ENCODE measurements at places on chromosomes 16 and 17. TPM values are rescaled to one million over a fixed set of nuclear protein-coding genes. Genes with fewer than 3 reads are reported as not detected.

NPW gene
- total RNA-seq: 0.91 TPM

NEUROD2 gene
- 6.3 TPM for total RNA-seq

TRIM16 gene
- total RNA-seq: 15.9 TPM

KRTAP9-1 gene
- not detected for total RNA-seq

SPEM2 gene
- total RNA-seq: not detected

DNAAF8 gene
- 0.59 TPM for total RNA-seq

CDH8 gene
- total RNA-seq: 5.5 TPM

CIITA gene
- 0.69 TPM for total RNA-seq

DNA sequence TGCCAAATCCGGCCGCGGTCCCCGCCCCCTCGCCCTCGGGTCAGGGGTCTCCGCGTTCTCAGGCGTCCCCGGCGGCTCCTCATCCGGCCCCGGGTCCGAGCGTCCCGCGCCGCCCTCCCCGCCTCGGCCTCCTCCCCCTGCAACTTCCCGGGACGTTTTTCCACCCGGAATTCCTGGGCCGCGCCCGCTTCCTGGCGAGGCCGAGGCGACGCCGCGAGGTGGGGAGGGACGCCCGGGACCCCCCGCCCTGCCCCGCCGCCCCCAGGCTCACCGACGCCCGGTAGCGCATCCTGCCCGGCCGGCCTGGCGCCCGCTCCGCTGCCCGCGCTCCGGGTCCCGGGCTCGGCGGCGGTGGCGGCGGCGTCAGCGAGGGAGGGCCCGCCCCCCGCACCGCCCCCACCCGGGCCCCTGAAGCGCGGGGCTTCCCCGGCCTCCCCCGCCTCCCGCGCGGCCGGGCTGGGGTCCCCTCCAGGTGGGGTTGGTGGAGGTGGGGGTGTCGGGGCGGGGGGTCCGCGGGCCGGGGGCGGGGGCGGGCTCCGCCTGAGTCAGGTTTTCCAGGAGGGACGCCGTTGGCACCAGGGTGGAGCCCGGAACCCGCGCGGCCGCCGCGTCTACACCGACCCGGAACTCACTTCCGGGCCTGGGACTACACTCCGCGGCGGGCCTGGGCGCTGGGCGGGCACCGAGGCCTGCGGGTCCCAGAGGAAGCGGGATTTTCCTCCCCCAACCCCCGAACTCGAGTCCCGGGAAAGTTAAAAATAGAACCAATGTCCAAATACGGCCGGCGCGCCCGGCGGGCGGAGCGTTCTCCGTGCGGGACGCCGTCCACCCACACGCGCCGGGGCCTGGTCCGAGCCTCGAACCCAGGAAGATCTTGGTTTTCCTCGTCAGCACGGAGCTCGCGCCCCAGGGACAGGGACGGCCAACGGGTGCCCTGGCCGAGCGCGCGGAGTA, 6.8 kb downstream of the MYO1C start:
- peak; percentile 57 for DNase-seq

GRCh38 chr16:28183484-28183883, 28.3 kb downstream of the XPO6 start:
- DNase-seq: no peak

DNA sequence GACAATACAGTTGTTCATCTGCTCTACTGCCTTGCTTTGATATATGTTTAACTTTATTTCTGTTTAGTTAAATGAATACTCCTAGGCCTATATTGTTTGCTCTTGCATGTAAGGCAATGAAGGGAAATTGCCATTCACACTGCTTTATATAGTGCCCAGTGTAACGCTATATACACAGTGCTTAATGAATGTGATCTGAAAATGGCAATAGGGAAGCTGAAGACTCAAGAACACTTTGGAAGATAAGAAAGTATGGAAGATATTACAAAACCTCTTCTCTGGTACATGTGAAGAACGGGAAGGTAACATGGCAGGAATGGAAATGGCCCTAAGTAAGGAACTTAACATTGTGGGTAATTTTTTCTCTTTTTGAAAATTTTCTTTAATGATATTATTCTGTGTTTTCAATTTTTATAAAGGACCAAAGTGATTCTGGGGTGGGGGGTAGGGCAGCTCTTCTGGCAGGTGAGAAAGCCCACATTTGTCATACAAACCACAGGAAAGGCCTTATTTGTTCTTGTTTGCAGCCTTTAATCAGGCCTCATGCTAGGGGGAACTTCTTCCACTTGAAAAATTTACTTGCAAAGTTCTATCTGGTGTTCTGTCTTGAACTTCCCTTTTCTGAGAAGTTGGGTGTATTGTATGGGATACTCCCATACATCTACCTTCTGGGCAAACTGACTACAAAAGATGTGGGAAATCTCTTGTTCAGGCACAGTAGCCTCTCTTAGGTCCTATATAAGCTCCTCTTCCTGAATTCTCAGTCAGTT, 100.8 kb upstream of the CORO6 start:
- no peak for DNase-seq

- no peak for DNase-seq
These were observed 9.6 kb downstream of the ZNF750 start for GRCh38 chr17:82830249-82830661.

GRCh38 chr16:86455116-86455515, 55.2 kb upstream of the FOXF1 start:
- DNase-seq: no peak

- DNase-seq: no peak
These were observed 54.9 kb upstream of the WSB1 start for GRCh38 chr17:27239046-27239445.

DNA sequence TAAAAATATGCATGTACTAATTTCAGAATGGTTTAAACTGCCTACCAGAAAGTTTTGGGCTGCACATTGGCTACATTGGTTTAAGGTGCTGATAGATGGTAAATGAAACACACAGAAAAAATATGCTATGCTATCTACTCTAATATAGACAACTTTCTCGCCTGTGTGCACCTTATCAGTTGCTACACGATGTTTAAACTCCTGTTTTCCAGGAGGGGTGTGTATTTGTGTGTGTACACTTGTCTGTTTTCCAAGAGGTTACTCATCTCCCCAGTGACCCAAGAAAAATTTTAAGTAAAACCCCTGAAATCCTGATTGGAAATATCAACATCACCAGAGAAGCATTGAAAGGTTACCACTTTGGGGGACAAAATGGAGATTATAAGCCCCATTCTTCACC, 21.6 kb upstream of the PSMC5 start:
- no peak for DNase-seq

DNA sequence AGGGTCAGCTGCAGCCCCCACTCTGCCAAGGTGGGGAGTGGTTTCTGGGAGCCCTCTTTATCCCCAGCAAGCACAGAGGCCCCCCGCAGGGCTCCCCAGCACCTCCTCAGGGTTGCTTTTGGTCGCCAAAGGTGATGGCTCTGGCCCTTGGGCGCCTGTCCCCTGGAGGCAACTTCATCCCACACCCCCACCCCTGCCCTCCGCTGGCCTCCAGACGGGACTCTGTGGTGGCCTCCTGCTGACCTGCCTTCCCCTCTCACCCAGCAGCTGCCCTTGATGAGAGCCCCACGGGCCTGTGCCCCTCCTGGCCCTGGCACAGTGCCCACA, 7.8 kb upstream of the RHOT2 start:
- no peak for DNase-seq

GRCh38 chr16:11539641-11540050, 47.1 kb downstream of the LITAF start:
- DNase-seq: no peak

DNA sequence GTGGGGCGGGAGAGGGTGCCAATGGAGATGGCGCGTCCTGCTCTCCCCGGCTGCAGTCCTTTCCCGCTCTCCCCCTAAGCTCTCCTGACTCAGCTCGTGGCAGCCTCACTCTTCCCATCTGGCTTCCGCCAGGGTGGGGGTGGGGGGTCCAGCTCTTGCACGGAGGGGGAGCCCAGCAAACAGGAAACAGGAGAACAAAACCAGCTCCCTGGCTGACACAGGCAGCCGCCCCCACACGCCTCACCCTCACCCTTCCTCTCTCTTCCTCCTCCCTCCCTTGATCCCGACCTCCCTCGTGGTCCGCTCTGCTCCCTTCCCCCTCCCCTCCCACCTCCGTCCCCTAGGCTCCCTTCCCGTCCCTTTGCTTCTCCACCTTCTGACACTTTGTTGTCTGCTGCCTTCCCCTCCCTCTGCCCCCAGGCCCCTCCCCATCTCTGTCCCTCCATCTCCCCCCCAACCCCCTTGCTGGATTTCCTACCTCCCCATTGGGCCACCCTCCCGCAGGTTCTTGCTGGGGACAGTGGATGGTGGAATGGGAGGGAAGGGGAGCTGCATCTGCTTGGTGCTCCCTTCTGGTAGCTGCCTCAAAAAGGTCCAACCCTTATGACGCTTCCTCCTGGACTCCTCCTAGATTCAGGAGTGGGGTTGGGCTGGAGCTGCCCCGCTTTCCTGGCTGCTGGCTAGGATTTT, 23.7 kb downstream of the ARHGAP23 start:
- peak; percentile 45 for DNase-seq

DNA sequence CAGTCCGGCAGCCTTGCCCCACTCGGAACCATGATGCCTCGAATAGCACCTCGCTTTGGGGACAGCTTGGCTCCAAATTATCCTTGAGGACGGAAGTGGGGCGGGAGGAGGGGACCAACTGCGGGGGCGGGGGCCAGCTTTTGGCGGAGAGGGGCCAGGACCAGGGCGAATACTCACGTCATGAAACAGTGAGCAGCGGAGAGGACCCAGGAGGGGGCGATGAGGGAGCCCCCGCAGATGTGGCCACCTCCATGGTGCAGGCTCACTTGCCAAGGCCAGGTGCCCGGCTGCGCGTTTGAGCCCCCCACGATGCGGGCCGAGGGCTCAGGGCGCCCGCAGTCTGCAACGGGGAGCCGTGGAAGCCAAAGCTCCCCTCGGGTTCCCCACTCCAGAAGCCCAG, 970 bp downstream of the PRSS36 start:
- no peak for DNase-seq

- peak; percentile 81 for DNase-seq
These were observed 254.4 kb downstream of the C16orf95 start for GRCh38 chr16:87062569-87063442.

GRCh38 chr16:86798247-86799041, 220.1 kb downstream of the FOXL1 start:
- DNase-seq: no peak

DNA sequence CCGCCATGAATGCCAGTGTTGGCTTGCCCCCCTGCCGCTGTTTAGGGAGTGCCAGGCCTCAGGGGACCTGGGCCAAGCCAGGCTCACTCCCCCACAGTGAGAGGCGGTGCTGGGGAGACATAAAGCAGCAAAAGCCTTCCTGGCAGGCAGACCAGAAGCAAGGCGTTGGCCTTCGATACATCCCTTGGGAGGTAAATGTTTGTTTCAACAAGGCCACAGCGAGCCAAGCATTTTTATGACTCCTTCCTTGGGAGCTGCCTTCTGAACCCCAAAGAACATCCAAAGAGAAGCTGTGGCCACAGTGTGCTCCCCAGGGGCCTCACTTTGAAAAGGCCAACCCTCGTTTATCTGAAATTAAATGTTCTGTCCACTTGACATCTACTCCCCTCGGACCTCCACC, 119.7 kb upstream of the CIBAR2 start:
- no peak for DNase-seq

DNA sequence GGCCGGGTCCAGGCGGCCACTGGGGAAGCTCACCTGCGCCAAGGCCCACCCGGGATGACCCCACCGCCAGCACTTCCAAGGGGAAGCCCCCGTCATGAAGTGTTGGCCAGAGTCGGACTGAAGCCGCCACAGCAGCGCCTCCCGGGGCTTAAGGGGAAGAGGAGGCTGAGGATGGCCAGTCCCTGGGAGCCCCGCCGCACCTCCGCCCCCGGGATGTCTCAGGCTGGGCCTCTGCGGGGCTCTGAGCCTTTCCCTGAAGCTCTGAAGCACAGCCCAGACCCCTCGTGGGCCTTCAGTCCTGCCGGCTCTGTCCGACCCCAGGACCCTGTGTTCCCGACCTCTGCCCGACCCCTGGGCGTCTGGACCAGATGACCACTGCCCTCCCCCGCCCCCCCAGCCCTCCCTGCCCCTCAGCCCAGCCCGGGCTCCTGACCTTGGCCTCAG, 42.8 kb upstream of the ACSF3 start:
- peak; percentile 34 for DNase-seq
